ENCODE measurements at places on chromosomes 2 and 18.
A peak's percentile ranks its signal among the peaks of the same experiment; 100 is the strongest.

DNA sequence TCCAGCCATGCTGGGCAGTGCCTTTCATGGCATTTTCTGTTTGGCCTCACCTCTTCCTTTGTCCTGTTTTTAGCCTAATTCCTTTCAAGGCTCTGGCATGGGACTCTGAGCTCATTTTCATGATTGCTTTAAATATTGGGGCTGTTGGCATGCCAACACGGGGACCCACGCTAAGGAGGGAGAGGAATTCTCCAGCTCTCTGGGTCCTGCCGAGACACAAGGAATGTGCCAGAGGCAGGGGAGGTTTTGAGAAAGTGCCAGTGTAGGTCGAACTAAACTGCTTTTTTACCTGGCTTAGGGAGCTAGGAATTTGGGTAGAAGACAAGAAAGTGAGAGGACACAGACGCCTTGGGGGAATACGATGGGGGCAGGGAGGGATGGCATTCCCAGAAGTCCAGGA, 42.3 kb downstream of the RPL37A start:
- DNase-seq, result no peak

DNA sequence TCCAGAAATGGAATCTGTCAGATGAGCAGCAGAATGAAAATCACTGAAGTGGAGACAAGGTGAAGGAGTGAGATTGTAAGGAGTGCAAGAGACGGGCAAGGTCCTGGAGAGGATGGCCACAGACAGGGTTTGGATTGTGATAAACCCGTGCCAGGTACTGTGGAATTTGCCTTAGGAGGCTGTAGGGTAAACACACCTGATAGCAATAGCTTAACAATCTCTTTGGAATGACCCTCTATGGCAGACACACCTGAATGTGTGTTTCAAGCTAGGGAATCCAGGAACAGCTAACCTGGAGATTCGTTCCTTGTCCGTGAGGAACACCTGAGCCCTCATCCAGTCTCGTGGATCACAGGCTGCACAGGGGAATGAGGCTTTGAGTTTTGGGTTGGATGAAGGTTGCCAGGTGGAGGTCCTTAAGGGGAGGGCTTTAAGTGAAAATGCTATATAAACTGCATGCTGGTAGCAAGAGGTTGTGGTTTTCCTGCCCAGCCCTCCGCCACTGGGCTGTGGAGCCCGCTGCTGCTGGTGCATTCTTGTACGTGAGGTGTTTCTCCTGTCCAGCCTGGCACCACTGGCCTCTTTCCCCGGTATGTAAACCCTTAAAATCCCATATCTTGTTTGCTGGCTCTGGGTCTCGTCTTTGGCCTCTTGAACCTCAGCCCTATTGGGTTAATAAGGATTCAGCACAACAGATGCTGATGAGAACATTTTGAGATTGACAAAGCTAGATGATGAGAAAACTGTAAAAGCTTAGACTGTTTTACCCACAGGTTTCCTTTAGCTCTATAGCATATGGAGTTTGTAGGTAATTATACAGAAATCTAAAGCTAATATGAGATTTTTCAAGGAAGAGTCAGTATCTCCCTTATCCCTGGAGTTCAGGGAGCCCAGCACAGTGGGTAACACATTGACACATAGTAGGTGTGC, 117.9 kb downstream of the ARHGAP15 start:
- DNase-seq, result no peak

DNA sequence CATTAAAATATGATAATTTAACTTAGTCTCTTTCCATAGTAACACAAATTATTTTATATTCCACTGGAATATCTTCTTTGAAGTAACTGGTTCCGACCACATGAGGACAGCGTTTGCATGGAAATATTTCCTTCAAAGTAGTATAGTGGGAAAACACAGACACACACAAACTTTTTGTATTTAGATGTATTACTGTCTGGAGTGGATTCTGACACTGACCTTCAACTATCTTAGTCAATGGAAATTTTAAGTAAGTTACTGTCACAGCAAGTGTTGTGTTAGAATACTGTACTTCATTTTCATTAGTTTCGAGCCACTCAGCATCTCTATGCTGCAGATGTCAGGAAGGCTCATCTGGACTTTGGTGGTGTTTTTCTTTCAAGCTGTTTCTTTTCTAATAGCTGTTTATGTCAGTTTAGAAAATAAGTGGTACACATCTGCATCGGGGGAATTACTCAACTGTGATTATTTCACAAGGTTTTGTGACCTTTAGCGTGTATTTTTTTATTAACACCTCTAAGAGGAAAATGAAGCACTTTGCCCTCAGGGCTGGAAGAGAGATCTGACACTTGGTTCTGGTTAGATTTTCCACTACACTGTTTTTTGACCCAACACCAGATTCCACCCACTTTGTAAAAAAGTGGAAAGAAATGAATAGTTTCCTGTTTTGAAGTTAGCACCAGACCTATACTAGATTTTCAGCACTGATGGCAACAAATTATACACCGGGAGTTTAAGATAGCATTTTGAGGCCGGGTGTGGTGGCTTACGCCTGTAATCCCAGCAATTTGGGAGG, 18.9 kb upstream of the THOC1 start:
- no peak for DNase-seq

DNA sequence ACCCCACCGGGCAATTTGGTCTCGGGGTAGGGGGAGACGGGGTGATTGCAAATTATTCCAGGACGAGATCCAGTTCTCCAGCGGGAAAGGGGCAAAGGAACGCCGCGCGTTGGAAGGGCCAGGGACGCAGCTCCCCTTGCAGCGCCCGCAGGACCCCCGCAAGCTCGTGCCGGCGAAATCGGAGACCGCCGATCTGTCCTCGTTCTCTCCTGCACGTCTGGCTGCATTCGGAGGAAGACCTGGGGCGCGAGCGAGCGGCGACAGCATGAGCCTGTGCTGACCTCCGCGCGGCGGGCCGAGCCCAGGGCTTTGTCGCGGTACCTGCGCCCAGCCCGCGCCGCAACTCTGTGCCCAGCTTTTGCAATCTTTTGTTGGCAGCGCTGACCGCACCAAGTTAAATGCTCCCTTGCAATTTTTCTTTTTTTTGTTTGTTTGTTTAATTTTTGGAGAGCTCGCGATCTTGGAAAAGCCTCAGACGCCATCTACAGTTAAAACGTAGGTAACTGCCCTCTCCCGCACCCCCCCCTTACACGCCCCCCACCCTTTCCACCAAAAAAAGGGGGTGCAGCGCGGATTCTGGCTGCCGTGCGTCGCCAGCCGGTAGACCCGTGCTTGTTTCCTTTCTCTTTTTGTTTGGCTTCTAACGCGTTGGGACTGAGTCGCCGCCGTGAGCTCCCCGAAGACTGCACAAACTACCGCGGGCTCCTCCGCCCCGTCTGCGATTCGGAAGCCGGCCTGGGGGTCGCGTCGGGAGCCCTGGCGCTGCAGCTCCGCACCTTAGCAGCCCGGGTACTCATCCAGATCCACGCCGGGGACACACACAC, 667 bp downstream of the TRIB2 start:
- DNase-seq, result peak; percentile 64

DNA sequence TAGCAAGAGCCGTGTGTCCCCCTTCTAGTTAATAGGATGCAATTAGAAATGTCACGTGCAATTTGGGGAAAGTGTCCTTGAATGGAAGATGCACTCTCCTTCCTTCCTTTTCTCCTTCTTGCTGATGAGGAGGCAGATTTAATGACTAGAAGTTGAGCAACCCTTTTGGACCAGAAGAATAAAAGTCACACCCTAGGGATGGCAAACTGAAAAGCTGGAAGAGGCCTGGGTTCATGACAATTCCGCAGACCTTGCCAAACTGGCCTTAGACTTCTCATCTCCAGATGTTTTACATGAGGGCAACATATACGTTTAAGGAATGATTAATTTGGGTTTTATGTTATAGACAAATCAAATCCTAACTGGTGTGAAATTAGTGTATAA, 38.6 kb upstream of the NCOA1 start:
- DNase-seq, result no peak

DNA sequence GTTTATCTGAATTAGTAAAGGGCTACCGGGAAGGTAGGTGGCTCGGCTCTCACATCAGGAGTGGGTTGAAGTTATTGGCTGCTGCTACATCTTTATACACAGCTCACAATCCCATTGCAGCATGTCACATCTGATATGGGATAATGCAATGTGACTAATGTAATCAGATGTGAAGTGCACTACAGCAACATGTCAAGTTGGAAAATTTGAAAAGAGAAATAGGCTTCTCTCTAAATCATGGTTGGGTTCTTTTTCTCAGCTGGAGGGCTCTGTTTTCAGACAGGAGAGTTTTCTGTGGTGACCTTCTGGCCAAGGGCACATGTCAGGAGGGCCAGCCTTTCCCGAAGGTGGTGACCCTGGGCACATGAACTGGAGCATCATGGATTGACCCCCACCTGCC, 337.5 kb downstream of the HRH4 start:
- no peak for DNase-seq

- DNase-seq, result no peak
Observed at GRCh38 chr2:136399667-136400289, 281.8 kb upstream of the CXCR4 start.

- DNase-seq, result no peak
Observed at GRCh38 chr18:14945286-14945685, 197.3 kb downstream of the ANKRD30B start.

- DNase-seq, result no peak
Observed at GRCh38 chr2:178066890-178067669, 5.5 kb downstream of the PDE11A start.
